ENCODE measurements at places on chromosomes 11 and 22. TPM values are rescaled to one million over a fixed set of nuclear protein-coding genes. Genes with fewer than 3 reads are reported as not detected.

DGCR6 gene
- 22.5 TPM for total RNA-seq

RASL10A gene
- 1.5 TPM for total RNA-seq

SLC36A4 gene
- 4.9 TPM for total RNA-seq

MRGPRF gene
- total RNA-seq, result 10.2 TPM

TTLL12 gene
- 10.9 TPM for total RNA-seq

OR51B2 gene
- 0.09 TPM for total RNA-seq

C11orf98 gene
- total RNA-seq, result 33.4 TPM

SEZ6L gene
- total RNA-seq, result 0.31 TPM

CACNA1I gene
- 0.04 TPM for total RNA-seq

PARVG gene
- 3.0 TPM for total RNA-seq

DDIAS gene
- 3.0 TPM for total RNA-seq

OR52E8 gene
- not detected for total RNA-seq

SGSM1 gene
- 0.13 TPM for total RNA-seq

PANX2 gene
- total RNA-seq, result 0.13 TPM

FAM180B gene
- total RNA-seq, result 2.9 TPM

SLC22A12 gene
- not detected for total RNA-seq

CNIH2 gene
- 1.0 TPM for total RNA-seq

GLYATL1 gene
- total RNA-seq, result 0.58 TPM

PATE4 gene
- not detected for total RNA-seq

SPECC1L gene
- 29.6 TPM for total RNA-seq

GDPD4 gene
- 0.13 TPM for total RNA-seq
